B cell (primary cell): ENCODE measurements at places on chromosomes 1 and 21.

DNA sequence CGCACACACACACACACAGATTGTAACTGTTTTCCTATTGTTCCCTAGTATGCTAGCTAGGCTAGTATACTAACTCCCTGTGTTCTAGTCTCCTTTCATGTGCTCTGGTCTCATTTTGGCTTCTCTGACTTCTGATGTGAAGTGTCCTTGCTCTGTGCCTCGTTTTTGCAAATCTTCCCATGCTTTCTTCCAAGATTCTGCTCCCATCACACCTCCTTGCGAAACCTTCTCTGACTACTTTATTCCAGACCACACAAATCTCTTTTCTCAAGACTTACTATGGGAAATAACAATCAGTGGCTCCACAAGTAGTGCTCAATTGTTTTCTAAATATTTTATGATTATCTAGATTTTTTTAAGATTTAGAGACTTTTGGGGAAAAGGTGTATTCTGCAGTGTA, 10.3 kb downstream of the PRRX1 start:
- H3K4me1 ChIP-seq: no peaks in the 10 kb centered on the region
- H3K36me3 ChIP-seq: no peaks in the 10 kb centered on the region
- DNase-seq: no peak
- H3K4me3 ChIP-seq: no peak overlapping the region
- peaks cover 22% of the 10 kb centered on the region for H3K27me3 ChIP-seq
- H3K27ac ChIP-seq: no peak overlapping the region

DNA sequence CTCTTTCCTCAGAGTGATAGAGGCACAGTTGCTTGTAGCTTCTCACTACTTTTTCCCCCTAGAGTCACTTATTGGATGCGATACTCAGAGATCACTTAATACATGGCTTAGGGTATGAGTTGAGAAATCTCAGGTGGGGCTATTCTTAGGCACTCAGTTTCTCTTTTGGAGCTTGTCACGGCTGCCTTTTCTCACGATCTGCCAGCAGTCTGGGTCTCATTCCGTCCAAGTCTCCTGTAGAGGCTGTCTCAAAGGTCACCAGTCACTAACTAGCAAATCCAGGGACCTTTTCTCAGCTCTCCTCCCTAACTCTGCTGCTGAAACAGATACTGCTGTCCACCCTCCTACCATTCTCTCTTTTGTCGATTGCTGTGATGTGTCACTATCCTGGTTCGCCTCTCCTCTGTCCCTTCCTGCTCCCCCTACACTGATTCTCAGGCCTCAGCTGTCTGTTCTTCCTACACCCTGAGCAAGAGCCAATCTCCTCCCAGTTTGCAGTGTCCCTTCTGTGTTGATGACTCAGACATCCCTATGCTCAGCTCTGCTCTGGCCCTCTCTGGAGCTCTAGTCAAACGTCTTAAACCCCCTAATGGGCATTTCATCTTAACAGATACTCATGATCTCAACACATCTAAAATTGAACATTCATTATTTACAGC, 12.4 kb downstream of the ATP1A2 start:
- H3K4me1 ChIP-seq: no peaks in the 10 kb centered on the region
- DNase-seq: no peak
- H3K27ac ChIP-seq: no peak overlapping the region
- H3K36me3 ChIP-seq: no peaks in the 10 kb centered on the region
- no peak overlapping the region for H3K4me3 ChIP-seq
- H3K27me3 ChIP-seq: no peaks in the 10 kb centered on the region

DNA sequence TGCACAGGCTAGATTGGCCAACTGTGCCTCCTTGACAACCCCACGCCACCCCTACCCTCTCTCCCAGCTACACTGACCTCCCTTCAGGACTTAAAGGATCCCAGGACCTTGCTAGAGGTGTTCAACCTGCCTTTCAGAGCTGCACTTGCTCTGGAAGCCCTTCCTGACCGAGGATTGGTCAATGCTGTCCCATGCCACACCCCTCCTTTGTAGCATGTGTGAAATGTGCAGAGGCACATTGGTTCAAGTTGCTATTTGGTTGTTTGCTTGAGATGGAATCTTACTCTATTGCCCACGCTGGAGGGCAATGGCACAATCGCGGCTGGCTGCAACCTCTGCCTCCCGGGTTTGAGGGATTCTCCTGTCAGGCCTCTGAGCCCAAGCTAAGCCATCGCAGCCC, 21.8 kb downstream of the ACTA1 start:
- no peak for DNase-seq
- H3K36me3 ChIP-seq: no peaks in the 10 kb centered on the region
- H3K4me1 ChIP-seq: peaks cover 9% of the 10 kb centered on the region

DNA sequence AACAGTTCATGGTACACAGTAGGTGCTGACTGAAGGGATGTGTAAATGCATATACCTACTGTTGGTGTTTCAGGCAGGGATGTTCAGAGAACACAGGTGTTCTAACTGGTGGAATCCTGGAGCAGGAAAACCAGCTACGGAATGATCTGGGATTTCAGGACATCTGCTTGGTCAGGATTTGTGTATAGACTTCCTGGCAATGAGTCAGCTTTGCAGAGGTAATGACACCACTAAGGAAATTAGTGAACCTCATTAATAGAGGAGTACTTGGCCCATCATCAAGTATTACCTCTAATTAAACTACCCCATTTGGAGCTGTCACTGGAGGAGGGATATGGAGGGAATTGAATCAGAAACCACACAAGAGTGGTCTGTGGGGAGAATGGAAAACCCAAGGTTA, 7.3 kb downstream of the MRPL37 start:
- H3K4me1 ChIP-seq: no peaks in the 10 kb centered on the region
- peaks cover 58% of the 10 kb centered on the region for H3K36me3 ChIP-seq
- no peaks in the 10 kb centered on the region for H3K27me3 ChIP-seq
- H3K27ac ChIP-seq: no peak overlapping the region
- H3K4me3 ChIP-seq: no peak overlapping the region

GRCh38 chr1:27284425-27285273, 37.3 kb upstream of the TMEM222 start:
- DNase-seq: peak; percentile 88
- H3K4me1 ChIP-seq: no peaks in the 10 kb centered on the region
- H3K27ac ChIP-seq: peak overlapping the region; percentile 47
- H3K4me3 ChIP-seq: no peak overlapping the region
- peaks cover 32% of the 10 kb centered on the region for H3K36me3 ChIP-seq

GRCh38 chr1:177091040-177091439, 73.5 kb downstream of the ASTN1 start:
- DNase-seq: no peak
- H3K36me3 ChIP-seq: no peaks in the 10 kb centered on the region
- H3K4me3 ChIP-seq: no peak overlapping the region
- H3K4me1 ChIP-seq: no peaks in the 10 kb centered on the region
- no peak overlapping the region for H3K27ac ChIP-seq

DNA sequence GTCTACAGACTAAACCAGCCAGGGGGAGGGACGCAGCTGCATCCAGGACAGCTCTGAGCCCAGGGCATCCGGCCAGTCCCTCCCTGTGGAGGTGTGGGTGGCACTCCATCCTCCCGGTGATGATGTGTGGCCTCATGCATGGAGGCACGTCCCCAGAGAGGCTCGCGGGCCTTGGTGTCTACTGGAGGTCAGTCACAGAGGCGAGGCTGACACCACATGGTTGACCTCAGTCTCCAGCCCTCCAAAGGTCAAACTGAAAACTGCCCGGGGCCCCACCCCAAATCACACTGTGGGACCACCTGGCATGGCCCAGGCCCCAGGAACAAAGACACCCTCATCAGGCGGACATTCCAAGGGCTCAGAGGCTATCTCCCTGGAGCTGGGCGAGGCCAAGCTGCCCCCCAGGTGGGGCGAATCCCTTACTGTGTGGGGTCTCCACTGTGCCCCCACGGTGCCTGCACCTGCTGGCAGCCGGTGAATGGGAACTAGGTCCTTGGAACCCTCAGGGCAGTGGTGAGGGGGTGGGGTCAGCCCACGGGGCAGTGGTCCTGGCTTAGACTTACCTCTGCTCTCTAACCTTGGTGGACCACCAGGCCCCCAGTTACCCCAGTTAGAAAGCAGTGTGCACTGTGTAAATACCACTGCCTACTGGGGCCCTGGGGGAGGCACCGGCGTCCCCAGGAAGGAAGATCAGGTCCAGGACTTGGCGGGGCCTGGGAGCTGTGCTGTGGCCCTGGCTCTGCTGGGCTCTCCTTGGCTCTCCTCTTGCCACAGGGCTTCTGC, 49.1 kb downstream of the TRPM2 start:
- H3K4me3 ChIP-seq: no peak overlapping the region
- H3K27me3 ChIP-seq: no peaks in the 10 kb centered on the region
- H3K27ac ChIP-seq: no peak overlapping the region
- H3K4me1 ChIP-seq: no peaks in the 10 kb centered on the region
- DNase-seq: no peak
